ENCODE measurements at places on chromosomes 3 and 15. TPM values are rescaled to one million over a fixed set of nuclear protein-coding genes. Genes with fewer than 3 reads are reported as not detected.

Gene TM6SF1
- total RNA-seq = 0.90 TPM

Gene PCSK6
- 3.3 TPM for total RNA-seq

Gene CELSR3
- total RNA-seq = 26.7 TPM

- H3K27ac ChIP-seq = no peak overlapping the region
- no peak for DNase-seq
- no peaks in the 10 kb centered on the region for H3K36me3 ChIP-seq
- no peak overlapping the region for H3K4me3 ChIP-seq
Observed at GRCh38 chr15:42111924-42112323, 17.6 kb upstream of the PLA2G4D start.

GRCh38 chr3:127589600-127590281, 792 bp downstream of the TPRA1 start:
- H3K36me3 ChIP-seq = no peaks in the 10 kb centered on the region
- peak; percentile 61 for DNase-seq
- H3K4me3 ChIP-seq = peak overlapping the region; percentile 81
- no peak overlapping the region for H3K27ac ChIP-seq
- H3K4me1 ChIP-seq = peaks cover 10% of the 10 kb centered on the region

DNA sequence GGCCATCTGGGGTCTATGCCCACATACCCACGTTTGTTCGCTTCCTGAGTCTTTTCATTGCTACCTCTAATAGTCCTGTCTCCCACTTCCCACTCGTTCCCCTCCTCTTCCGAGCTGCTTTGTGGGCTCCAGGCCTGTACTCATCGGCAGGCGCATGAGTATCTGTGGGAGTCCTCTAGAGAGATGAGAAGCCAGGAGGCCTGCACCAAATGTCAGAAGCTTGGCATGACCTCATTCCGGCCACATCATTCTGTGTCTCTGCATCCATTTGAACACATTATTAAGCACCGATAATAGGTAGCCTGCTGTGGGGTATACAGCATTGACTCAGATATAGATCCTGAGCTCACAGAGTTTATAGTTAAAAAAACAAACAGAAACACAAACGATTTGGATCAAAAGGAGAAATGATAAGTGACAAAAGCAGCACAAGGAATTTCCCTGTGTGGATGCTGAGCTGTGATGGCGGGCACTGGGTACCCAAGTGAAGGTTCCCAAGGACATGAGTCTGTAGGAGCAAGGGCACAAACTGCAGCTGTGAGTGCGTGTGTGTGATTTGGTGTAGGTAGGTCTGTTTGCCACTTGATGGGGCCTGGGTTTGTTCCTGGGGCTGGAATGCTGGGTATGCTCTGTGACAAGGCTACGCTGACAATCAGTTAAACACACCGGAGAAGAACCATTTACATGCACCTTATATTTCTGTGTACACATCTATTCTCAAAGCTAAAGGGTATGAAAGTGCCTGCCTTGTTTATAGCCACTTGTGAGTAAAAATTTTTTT, 35.9 kb downstream of the NR1I2 start:
- H3K4me3 ChIP-seq = no peak overlapping the region
- no peaks in the 10 kb centered on the region for H3K27me3 ChIP-seq
- H3K27ac ChIP-seq = no peak overlapping the region
- DNase-seq = no peak
